ENCODE measurements at places on chromosomes 1 and 21.

DNA sequence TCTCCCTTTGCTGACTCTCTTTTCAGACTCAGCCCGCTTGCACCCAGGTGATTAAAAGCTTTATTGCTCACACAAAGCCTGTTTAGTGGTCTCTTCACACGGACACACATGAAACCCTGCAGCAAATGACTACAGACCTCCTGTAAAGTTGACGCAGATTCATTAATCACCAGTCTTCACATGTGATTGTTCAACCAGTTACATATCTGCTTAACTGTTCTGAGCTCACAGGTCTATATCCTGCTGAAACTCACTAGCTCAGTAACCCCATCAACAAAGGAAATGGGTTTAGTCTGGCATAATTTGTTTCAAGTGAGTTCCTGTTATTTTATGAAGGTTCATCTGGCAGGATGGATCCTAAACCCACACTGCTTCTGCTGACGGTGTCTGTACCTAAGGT, 68.4 kb upstream of the GJA8 start:
- no peak for DNase-seq

- DNase-seq: peak; percentile 41
These were observed 34.3 kb upstream of the ECE1 start for GRCh38 chr1:21324368-21325141.

DNA sequence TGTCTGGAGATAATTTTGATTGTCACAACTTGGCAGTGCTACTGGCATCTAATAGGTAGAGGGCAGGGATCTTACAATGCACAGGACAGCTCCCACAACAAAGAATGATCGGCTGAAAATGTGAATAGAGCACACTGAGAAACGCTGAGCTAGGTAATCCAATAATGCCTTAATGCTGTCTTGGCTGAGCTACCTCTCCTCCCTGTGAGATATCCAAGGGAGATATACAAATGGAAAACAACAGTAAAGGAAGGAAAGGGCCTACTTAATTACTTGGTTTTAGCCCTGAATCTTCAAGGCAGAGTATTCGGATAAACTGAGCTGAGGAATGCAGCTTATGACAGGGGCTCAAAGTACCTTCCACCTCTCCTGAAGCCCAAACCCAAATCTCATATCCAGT, 2.9 kb downstream of the DNASE2B start:
- DNase-seq: no peak

GRCh38 chr1:921011-921837, 2.5 kb upstream of the SAMD11 start:
- peak; percentile 86 for DNase-seq

GRCh38 chr21:41879190-41879998, at the start of gene PRDM15:
Gene PRDM15 (minus strand): TSS chr21:41879344. CDS start chr21:41860363, 18,981 bp downstream.
- DNase-seq: peak; percentile 58

DNA sequence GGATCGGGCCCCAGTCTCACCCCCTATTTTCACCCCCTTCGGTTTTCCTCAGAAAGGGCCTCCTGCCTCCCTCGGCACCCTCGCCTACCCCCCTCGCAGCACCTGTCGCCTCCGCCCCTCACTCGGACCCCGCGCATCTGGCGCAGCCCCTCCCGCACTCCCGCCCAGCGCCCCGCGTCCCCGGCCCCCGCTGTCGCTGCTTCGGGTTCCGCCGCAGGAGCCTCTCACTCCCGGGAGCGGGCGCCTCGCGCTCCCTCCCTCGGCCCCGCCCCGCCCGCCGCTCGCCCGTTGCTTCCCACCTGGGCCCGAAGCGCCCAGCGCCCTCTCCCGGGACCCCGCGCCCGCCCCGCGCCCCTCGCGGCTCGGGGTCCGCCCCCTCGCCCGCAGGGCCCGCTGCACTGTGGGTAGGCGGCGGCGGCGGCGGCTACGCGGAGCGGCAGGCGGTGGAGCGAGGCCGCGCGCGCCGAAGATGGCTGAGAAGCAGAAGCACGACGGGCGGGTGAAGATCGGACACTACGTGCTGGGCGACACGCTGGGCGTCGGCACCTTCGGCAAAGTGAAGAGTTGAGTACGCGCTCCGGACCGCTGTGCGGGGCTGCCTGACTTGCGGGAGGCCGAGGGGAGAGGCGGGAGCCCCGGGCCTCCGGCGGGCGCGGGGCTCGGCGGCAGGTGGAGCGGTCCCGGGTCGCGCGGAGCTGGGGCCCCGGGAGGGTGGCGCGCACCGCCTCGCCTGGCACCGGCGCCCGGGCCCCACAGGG, at the start of gene PRKAA2:
PRKAA2 (plus strand) TSS at position 396 of the 758 bp plus-strand sequence; CDS start at position 470, 74 bp downstream.
- peak; percentile 6 for DNase-seq

DNA sequence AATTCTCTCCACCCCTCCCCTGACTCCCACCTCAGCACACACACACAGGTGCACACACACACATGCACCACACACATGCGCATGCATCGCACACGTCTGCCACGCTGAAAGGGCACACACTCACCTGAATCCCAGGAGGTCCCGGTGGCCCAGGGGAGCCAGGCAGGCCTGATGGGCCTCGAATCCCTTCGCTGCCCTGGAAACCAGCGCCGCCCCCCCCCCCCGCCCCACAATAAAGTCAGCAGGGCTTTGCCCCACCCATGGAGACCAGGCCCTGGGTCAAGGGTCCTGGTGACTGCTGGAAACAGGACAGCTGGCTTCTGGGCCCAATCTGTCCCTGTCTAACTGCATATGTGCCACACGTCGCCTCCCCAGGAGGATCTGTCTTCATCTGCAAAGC, 17.8 kb upstream of the PEF1 start:
- DNase-seq: no peak

- DNase-seq: no peak
These were observed 616.8 kb downstream of the RWDD3 start for GRCh38 chr1:95850763-95851162.

DNA sequence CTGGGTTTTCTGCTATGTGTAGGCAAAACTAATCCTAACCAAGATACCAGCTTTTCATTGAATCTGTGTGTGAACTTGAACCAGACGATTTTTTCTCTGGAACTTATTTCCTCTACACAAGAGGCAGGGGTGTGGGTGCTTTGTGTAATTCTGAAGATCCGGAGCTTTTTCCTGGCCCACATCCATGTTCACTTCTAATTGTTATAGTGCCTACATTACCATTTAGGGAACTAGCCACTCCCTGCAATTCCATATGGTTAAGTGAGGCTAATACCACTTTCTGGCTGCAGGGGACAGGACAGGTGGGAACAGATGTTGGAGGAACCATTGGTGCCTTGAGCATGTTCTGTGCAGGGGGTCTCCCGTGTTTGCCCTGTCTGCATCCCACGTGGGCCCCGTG, 83.4 kb upstream of the FMN2 start:
- no peak for DNase-seq

DNA sequence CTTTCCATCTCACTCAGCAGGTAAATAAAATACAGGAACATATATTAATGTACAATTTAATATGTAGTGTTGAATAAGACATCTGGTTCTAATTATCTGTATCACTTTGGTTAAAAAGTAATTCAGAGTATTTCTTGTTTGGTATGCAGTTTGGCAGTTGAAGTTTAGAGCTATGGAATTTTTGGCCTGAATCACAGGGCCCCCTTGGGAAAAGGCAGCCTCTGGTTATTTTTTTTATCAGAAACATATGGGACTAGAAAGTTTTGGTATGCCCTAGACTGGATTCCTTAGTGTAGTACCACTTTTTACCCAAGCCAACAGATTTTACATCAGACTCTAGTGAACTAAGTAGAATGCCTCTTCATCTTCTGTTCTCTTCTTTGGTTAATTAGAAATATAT, 26.4 kb downstream of the CNST start:
- DNase-seq: no peak

DNA sequence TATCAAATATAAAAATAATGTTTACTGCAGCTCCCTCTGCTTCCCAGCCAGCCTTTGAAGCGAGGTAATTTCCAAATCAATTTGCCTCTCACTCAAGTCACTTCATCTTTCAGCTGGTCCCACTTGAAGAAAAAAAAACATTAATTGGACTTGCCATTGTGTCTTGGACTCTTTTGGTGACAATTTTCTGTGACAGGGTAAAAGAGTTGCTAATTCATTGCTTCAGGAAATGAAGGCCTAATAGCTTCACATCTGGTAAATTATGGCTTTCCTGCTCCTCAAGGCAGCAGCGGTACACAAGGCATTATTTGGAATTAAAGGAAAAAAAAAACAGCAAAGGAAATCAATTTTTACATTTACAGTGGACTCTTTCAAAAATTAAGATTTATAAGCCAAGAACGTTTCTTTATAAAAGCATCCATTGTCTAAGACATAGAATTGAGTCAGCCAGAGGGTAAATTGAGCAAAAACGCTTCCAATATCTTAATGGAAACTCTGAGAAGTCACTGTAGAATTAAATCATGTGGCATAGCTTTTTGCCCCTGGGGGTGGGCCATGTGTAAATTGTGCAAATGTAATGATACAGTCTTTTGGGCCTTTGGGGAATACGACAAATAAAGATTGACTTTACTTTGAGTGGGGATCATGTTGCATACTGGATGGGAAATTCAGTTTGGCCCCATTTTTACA, 102.5 kb downstream of the LYPLAL1 start:
- no peak for DNase-seq

- DNase-seq: no peak
These were observed 194.6 kb downstream of the GREM2 start for GRCh38 chr1:240417317-240417716.

DNA sequence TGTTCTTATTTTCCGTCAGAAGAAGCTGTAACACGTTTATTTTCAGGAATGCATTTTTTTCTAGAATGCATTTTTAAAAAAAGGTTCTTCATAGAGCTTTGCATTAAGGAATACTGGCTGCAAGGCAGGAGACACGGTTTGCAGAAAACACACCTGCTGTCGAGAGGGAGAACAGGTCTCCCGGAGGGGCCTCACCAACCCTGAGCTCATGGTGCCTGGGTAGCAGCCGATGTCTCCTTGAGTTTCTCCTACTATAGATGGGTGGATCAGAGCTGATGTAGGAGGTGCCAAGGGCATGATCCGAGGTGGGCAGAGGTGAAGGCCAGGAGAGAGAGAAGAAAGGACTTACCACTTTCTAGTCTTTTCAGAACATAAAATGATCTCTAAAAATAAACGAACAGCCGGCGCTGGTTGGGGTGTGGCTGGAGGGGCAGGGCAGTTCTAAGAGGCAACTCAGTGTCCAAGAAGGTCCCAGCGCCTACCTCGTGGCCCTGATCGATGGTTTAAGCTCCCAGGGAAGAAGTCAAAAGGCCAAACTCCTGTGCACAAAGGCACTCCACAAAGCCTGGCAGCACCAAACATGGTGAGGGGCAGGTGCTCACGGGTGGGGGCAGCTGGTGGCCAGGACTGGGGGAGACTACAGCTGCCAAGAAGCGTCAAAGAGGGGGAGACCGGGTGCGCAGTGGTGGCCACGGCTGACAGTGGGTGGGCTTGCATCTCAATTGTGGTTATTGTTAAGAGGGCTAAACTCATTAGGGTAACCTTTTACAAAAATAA, 12.2 kb downstream of the MORN1 start:
- DNase-seq: no peak

DNA sequence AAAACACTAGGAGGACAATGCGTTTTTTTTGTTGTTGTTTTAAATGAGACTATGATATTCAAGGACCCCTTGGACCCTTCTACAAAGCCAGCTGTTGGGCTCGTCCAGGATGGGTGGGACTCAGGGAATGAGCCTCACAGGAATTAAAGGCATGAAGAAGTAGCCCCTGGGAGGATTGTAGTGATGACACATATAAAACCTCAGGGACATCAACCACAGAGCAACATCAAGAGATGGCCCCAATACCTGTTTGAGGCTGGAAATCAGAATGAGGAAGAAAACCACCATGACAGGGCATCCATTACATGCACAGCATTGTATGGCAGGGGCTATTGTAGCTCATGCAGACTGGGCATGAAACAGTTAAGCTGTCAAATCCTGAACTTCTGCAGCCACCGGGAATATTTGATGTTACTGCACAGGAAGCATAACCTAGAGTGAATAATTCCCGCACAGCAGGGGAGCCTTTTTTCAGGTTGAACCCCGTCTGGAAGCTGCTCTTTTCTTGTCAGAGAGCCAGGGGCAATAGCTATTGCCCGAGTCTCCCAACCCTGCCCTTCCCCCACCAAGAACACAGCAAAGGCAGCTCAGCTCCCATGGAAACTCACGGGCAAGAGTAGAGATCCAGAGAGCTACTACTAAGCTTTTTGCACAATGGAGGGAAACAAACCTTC, 140.2 kb upstream of the FGGY start:
- no peak for DNase-seq

DNA sequence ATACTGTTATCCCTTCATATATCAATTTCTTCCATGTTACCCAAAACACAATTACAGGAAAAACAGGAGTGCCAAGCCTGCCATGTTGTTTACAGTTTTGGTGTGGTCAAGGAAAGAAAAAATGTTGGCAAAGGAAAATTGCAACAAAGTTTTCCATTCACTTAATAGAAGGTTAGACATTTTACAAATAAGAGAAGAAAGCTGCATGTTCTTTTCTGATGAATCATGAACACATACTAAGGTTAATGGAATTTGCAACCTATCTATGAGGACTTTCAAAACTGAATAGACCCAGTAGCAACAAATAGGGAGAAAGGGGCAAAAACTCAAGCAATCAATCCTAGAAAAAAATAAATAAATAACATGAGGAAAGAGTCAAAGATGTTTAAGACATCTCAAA, 556.7 kb downstream of the DPYD start:
- no peak for DNase-seq

DNA sequence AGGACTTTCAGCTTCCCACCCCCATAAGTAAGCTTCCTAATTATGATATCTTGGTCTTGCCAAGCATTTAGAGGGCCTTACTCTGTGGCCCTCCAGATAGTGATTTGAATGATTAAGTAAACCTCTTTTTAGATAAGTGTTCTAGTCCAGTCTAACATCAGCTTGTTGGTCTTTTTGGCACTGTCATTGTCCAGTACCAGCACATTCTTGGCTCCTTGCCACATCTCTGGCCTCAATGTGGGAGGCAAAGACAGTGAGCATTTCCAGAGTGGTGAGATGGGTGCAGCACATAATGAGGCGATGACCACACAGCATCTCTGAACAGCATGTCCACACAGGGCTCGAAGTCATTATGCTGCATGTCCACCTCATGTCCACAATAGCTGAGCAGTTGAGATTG, 6.1 kb downstream of the CAPZA1 start:
- no peak for DNase-seq

DNA sequence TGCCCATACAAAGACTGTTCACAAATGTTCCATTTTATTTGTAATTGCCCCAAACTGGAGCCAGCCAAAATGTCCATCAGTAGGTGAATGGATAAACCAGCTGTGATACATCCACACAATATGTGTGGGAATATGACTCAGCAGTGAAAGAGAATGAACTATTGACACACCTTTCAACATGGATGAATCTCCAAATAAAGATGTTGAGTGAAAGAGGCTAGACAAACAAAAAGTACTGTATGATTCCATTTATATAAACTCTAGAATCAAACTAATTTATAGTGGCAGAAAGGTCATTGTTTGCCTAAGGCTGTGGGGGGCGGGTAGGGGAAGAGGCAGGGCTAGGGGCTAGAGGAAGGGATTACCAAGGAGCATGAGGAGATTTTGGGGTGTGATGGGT, 4.5 kb downstream of the DHCR24 start:
- DNase-seq: no peak
